ENCODE measurements at places on chromosomes 11 and 22.

DNA sequence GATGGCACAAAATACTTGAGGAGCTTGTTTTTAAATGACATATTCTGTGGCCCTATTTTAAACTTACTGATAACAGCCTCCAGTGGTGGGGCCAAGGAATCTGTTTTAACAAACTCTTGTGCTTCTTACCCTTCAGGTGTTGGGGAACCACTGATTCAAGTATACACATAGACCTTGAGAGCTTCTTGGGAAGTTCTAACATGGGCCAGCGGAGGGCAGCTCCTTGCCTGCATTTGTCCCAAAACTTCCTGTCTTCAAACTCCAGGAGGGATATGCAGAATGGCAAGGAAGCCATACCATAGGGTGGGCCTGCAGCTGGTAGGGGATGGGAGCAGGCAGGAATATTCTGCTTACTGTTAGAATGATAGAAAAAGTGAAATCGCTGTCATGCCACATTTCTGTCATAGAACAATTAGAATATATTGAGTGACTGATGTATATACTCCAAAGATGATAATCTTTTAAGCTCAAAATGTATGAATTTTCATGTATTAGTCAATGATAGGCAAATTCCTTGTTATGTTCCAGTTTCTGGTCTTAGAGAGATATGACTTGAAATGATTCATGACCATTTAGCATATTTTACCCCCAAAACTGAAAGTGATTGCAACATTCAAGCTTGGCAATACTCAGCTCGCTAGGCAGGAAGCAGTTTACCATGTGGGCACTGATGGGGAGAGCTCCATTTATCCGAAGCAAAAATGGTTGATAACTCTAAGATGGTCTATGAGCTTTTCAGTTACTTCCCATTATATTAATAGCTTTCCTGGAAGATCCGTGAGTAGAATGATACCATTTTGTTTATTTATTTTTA is 9.2 kb downstream of the EXT2 start:
- peak; percentile 38 for DNase-seq

- DNase-seq, result no peak
These were observed 23.5 kb downstream of the BBOX1 start for GRCh38 chr11:27064086-27064485.

DNA sequence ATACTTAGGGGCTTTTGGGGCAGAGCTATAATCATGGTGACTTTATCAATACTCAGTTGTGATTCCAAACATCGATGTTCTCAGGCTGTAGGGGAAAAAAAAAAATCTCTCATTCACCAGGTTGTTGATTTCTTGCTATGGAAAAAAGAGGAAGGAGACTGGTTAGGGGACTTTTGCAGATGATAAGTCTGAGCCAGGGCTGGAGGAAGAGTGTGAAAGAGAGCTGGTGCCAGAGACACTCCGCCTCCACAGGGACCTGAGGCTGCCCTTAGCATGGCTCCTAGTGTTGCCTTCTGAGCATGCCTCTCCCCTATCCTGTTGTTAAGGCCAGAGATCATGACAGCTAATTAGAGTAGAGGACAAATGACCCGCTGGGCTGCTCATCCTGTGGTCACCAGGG is 16.9 kb downstream of the UPB1 start:
- DNase-seq, result no peak

DNA sequence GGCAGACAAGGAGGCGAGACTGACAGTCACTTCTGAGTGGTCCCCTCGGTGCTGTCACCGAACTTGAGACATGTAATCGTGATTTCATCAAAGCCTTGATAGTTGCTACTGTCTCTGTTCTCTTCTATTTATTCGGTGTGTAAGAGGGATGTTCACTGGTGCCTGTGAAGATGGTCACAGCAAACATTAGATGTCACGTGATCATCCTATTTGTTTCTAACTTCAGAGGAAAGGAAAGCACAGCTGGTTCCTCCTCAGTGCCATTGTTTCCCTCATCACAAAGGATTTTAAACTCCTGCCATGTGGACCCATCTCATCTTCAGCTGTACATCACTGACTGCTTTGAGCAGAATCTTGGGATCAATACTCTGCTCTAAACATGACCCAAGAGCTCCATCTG is 73.1 kb upstream of the CLMP start:
- no peak for DNase-seq

- no peak for DNase-seq
These were observed 11.7 kb upstream of the DNAJB13 start for GRCh38 chr11:73939096-73939495.

GRCh38 chr11:12813371-12814225 is 139.4 kb downstream of the TEAD1 start:
- no peak for DNase-seq

DNA sequence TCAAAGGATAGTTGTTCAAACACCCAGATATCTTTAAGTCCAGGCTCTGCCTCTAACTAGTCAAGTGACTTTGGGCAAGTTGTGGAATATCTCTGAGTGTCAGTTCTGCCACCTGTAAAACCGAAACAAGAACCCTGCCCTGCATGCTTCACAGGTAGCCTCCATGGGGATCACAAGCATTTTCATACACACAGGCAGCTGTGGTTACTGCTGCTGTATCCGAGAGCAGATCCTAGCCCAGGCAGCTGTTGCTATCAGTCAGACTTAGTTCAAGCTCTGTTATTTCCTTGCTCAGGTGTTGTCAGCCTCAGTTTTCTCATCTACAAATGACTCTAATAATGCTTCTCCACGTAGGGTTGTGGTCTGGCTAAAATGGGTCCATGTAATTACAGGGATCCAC is 6.5 kb upstream of the RASD2 start:
- DNase-seq, result no peak

- no peak for DNase-seq
These were observed 2.8 kb upstream of the NARS2 start for GRCh38 chr11:78577495-78577894.

- no peak for DNase-seq
These were observed 9.3 kb downstream of the SLC37A2 start for GRCh38 chr11:125072218-125072960.

DNA sequence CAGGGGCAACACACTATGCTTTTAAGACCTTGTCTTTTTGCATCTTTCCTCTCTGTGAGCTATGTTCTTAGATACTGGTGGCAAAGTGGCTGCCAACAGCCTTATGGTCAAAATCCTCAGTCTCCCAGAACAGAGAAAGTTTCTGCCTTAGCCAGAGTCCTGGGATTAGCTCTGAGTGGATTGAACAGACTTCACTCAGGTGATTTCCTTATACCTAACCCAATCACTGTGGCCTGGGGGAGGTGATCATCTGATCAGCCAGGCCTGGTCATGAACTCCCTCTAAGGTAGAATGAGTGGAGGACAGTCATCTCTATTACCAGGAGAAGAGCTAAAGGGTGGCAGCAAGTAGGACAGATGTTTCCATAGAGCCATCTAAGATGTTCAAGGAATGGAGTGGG is 218.5 kb upstream of the E2F8 start:
- DNase-seq, result no peak

DNA sequence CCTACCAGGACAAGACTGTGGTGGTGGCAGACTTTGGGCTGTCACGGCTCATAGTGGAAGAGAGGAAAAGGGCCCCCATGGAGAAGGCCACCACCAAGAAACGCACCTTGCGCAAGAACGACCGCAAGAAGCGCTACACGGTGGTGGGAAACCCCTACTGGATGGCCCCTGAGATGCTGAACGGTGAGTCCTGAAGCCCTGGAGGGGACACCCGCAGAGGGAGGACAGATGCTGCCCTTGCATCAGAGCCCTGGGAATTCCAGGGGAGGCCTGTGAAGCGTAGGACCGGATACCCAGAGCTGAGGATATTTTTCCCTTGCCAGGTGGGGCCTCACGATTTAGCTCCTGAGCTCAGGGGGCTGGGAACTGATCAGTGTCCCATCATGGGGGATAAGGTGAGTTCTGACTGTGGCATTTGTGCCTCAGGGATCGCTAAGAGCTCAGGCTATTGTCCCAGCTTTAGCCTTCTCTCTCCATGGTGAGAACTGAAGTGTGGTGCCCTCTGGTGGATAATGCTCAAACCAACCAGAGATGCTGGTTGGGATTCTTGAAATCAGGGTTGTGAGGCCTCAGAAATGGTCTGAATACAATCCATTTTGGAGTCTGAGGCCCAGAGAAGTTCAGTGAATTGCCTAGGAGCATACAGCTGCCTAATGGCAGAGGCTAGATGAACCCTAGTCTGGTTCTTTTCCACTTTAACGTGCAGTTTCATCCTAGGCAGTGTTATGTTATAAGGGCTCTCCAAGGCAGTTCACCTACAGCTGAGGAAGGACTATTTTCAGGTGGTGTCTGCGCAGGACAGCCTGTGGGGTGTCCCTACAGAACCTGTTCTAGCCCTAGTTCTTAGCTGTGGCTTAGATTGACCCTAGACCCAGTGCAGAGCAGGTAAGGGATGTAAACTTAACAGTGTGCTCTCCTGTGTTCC is 19.5 kb downstream of the PIK3IP1 start:
- peak; percentile 74 for DNase-seq

All from iPS-NIHi11 (cell line).